ENCODE measurements at places on chromosomes 1 and 21.

DNA sequence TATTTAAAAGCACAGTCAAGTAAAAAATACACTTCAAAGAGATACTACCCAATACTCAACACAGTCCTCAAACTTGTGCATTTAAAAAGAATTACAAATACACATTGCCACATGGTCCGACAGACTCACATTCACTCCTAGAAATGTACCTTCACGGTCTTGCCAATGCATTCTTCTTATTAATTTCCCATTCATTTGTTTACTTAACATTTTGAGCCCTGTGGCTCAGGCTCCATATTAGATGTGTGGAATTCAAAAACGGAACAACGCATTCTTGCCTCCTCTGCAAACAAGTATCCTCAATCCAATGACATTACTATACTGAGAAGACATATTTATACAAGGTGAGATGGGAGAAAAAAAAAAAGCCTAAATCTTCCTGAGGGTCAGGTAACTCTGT, 2.5 kb upstream of the DUSP23 start:
- DNase-seq, result no peak

- no peak for DNase-seq
These were observed 150.1 kb downstream of the KCNJ6 start for GRCh38 chr21:37766129-37766528.

GRCh38 chr1:36285443-36286101, 20.6 kb upstream of the SH3D21 start:
- DNase-seq, result peak; percentile 85

- DNase-seq, result no peak
These were observed 12.1 kb downstream of the USP24 start for GRCh38 chr1:55203064-55203463.

GRCh38 chr1:38064197-38064903, 17.8 kb upstream of the POU3F1 start:
- no peak for DNase-seq

- no peak for DNase-seq
These were observed 4.2 kb upstream of the SIM2 start for GRCh38 chr21:36694593-36695282.

DNA sequence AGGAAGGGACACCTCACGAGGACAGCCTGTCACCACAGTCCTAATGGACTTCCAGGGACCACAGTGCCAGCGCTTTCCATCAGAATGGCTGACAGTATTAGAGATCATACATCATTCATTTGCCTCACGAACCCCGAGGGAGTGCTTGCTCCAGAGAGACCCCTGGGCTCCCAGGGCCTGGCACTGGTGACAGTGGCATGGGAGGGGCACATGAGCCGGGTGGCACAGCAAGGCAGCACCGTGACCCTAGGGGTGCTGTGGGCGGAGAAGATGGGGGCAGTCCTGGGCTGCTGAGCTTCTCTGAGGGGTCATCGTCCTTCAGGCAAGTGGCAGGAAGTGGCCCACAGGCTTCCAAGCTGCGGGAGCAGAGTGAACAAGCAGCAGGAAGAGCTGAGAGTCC, 16.4 kb upstream of the TSPEAR start:
- no peak for DNase-seq

- no peak for DNase-seq
These were observed 24.7 kb upstream of the FCGR2A start for GRCh38 chr1:161480381-161481035.

DNA sequence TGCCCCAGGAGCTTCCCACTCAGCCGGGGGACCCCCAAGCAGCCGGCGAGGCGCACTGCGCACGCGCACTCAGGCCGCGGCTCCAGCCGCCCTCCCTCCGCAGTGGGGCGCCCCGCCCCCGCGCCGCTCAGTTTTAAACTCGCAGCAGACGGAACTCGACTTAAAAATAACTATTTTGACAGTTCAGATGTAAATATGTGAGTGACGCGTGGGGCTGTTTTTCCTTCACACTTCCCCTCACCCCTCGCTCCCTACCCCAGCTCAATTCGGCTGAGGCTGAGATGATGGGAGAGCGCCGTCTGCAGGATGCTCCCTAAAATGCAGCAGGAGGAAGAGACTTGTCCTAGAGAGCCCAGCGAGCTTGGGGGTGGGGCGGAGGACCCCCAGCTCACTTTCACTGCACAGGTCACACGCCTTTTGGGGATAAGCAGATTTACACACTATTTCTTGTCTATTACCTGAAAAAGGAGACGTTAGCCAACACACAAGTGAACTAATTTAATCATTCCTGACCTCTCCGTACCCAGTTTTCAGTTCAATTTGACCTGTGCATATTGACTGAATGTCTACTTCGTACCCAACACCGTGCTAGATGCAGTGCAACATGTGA, 8.9 kb upstream of the LEMD1 start:
- peak; percentile 58 for DNase-seq

DNA sequence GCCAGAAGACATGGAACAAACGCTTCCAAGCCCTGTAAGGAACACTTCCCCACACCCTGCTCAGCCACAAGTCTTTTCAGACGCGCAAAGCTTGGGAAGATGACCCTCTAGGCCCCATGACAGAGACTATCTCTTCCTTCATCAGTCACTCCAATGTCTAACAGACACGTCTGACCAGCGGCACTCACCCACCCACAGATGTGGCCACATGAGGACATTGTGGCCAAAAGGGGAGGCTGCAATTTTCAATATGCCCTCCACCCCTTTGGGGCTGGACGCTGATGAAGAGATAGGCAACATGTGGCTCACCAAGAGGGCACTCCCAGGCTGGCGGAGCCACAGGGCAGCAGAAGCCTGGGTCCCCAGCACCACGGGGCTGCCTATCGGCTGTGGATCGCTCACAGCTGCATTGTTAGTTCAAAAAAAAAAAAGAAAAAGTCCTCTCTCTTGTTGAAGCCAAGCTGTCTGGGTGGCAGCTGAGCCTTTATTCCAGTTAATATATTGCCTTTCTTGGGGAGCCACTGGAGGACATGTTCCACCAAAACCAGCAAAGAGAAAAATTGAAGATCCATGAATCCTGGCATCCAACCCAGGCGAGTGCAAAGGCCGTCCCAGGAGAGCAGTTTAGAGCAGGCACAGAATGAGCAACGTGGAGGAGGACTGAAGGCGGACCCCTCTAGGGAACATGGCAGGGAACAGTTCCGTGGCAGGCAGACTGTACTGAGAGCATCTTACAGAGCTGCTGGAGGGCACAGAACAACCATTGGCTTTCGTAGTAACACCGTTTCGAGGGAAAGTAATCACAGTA, 52.7 kb upstream of the GPR153 start:
- DNase-seq, result no peak

DNA sequence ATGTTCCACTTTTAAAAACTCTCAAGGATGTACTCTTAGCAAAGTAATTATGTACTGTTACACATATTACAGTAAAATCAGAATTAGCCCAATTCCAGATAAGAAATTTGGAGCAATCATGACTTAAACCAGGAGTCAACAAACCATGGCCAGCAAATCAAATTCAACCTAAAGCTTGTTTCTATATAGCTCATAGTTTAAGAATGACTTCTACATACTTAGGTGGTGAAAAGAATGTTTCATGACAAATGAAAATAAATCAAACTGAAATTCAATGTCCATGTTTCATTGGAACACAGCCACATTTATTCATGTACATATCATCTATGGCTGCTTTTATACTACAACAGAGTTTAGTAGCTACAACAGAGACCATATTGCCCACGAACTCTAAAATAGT, 35.1 kb downstream of the FRRS1 start:
- DNase-seq, result no peak

DNA sequence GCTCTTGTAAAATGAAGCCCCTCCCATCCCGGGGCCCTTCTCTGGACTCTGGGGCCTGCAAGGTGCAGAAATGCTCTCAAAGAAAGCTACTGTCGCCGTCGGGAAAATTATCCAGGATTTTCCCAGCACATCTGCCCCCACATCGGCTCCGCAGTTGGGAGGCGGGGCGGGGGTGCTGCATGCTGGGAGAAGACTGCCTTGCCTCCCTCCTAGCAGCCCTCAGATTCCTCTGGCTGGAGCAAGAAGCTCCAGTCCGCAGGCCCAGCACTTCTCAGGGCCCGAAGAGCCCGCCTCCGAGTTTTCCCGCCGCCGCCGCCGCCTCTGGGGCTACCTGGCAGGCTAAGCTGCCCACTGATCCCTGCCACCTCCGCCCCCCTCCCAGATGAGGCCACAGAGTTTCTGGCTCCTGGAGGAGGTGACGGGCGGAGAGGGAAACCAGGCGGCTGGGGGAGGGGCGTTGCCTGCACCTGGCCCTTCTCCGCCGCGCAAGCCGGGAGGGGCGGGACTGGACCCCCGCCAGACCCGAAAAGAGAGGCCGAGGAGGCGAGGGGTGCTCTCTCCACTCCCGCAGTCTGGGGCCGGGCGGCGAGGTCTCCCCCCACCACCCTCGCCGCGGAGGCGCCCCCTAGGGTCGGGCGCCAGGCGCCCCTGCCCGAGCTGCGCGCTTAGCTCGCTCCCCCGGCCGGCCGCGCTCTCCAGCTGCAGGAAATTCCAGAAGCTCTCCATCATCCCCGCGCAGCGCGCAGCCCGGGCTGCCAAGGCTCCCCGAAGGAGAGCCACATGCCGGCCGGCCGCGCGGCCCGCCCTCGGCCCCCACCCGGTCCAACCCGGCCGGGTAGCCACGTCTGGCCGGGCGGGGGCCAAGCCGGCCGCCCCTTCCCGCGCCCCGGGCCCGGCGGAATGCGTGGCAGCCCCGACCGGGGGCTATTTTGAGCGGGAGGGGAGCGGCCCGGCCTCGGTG, 28.8 kb downstream of the AHDC1 start:
- DNase-seq, result no peak

DNA sequence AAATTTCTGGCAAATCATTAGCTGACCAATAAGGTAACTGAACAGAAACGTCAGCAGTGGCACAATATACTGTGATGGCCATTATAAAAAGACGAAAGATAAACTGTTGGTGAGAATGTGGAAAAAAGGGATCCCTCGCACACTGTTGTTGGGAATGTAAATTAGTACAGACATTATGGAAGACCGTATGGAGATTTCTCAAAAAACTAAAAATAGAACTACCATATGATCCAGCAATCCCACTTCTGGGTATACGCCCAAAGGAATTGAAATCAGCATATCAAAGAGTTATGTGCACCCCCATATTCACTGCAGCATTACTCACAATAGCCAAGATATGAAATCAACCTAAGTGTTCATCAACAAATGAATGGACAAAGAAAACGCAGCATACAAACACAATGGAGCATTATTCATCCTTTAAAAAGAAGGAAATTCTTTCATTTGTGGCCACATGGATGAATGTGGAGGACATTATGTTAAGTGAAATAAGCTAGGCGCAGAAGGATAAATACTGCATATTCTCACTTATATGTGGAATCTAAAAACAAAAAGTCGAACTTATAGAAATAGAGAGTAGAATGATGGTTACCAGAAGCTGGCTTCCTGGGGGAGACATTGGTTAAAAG, 257.7 kb downstream of the RHOU start:
- DNase-seq, result no peak

- peak; percentile 27 for DNase-seq
These were observed 2.7 kb upstream of the LPGAT1 start for GRCh38 chr1:211833174-211833820.

- DNase-seq, result no peak
These were observed 349.8 kb downstream of the LTN1 start for GRCh38 chr21:28642891-28643290.

- DNase-seq, result no peak
These were observed 97.8 kb upstream of the HNRNPU start for GRCh38 chr1:244962130-244962529.

- DNase-seq, result no peak
These were observed 42.7 kb upstream of the B3GALT2 start for GRCh38 chr1:193229136-193229535.

DNA sequence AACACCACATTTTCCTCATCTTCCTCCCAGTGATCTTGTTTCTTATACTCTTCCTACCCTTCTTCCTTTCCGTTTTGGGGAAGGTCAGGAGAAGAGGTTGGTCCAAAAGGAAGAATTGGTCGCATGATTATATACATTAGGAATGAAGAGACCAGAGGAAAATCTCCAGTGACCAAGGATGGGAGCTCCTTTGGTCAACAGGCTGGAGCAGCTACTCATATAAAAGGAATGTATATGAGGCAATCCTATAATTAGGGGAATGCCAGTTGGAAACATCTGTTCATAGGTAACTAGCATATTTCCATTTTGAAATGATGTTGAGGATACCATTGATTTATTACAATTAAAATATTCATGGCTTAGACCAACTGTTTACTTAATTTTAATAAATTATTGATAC, 114.5 kb downstream of the LRRC40 start:
- DNase-seq, result no peak

GRCh38 chr1:104932949-104933679, 1183.4 kb downstream of the AMY1C start:
- DNase-seq, result no peak

DNA sequence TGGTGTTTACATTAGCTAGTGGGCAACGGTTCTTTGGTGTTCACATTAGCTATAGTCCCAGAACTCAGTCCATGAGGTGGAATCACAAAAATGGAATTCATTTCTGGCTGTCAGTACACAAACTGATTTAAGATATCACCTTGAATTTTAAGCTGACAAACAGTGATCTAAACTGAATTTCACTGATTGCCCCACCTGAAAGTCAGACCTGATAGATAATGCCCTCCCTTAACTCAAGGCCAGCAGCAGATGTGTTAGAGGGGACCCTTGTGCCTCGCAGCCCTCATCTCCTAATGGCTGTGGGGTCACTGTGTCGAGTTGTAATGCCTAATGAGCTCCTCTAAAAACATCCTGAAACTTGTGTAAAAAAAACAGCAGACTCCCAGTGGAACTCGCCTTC, 8.6 kb downstream of the ARF1 start:
- DNase-seq, result no peak

GRCh38 chr1:201783572-201783971, 45.4 kb upstream of the IPO9 start:
- no peak for DNase-seq

- no peak for DNase-seq
These were observed 2.3 kb upstream of the USH2A start for GRCh38 chr1:216425577-216425976.

DNA sequence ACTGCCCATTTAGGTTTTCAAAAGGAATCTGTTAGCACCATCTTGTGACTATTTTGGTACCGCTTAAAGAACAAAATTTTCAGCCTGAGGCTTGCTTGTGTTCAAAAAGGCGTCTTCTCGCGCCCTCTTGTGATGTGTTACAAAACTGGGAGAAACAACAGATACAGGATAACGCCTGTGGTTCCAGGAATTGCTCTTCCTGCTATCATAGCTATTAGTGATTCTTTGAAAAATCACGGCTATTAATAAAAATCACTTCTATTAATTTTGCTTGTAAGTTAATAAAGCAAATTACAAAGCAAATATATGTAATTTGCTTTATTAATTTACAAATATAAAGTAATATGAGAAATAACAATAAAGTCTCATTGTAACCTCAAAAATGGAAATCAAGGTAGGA, 82.2 kb upstream of the ABCD3 start:
- peak; percentile 28 for DNase-seq

All from CD4-positive, alpha-beta T cell treated with Interleukin-10 for 1 hour (primary cell).